Kidney tubule cell (primary cell): ENCODE measurements at places on chromosomes 3 and 15.

DNA sequence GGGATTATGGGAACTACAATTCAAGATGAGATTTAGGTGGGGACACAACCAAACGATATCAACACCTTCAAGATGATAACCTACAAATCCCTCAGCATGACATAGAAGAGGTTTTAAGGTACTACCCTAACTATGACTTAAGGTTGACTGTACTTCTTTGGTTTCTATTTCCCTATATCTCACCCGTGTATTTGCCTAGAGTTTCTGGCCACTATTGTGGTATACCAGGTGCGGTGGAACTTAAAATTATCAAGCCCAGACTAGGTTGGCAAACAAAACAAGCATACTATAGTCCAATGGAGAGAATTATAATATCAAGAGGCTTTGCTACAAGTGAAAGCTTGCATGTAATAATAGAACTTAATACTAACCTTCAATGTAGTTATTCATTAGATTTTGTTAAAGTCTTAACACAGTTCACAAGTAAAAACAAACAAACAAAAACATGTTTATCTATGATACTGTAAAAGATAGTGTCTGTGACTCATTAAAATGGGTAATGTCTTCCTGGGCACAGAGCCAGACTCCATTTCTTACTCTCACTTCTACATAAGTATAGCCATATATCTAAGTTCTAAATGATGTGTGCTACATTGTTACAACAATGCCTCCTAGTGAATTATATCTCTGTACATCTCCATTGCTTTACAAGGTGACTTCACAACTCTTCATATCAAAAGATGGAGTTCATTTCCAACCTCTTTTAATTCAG is 479.1 kb downstream of the ZBBX start:
- no peak for DNase-seq

GRCh38 chr3:38521391-38521987 is 25.3 kb downstream of the EXOG start:
- DNase-seq: peak; percentile 73

DNA sequence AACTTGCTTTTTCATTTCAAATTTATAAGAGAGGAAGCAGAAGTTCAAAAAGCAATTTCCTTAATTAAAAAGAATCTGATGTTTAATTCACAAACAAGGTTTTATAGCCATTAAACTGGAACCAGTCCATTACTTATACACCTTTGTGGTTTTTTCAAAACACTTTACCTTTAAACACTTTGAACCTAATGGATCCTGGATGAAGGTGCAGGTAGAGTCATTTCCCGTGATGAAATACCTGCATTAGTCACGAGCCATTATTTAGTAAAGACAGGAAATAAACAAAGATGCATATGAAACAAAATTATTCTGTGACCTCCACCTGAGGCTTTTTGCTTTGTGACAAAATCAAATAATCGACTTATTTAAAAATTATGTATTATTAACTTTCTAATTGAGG is 341.7 kb upstream of the UBE2E2 start:
- DNase-seq: peak; percentile 37

DNA sequence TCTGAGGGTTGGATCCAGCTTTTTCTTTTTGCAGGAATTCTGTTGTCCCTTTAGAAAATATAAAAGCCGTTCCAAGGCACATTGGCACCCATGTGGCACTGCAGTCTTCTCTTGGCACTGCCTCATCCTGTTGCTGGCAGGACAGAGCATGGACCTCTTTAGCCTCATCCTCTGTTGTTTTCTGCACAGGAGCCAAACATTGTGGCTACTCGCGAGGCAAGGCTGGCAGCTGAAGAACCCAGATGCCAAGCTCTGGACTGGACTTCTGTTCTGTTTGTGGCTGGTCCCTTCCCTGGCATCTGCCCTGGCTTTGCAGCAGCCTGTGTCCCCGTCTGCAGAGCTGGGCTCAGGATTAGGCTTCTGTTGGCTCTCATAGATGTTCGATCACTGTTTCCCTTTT is 224.7 kb upstream of the TBC1D5 start:
- DNase-seq: no peak

DNA sequence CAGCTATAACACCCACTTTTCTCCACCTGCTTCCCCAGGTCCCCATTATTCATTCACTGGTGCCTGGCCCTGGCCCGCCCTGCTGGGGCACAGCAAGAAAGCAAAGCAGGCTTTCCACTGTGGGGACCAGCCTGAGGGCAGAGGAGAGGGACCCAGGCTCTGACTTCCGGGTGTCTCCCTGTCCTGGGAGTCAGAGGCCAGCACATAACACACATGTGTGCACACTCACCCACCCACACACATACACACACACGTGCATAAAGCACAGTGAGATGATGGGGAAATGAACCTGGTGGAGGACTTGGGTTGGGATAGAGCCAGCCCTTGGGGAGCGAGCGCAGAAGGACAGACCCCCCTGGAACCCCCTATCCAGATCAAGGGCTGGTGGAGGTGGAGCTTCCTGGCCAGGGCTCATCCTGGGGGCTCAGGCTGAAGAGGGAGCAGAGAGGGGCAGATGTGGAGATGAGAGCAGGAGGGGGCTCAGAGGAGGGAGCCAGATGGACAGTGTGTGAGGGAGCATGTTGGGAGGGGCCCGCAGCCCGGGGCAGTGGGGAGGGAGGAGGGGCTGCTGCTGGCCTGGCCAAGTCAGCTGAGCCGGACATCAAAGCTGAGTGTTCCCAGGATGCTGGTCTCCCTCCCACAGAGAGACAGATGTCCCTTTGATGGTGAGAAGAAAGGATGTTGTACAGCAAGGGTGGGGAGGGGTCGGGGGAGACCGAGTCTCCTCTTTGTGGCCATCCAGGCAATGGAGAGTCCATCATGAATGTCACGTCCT is 78.2 kb downstream of the LINGO1 start:
- DNase-seq: no peak

DNA sequence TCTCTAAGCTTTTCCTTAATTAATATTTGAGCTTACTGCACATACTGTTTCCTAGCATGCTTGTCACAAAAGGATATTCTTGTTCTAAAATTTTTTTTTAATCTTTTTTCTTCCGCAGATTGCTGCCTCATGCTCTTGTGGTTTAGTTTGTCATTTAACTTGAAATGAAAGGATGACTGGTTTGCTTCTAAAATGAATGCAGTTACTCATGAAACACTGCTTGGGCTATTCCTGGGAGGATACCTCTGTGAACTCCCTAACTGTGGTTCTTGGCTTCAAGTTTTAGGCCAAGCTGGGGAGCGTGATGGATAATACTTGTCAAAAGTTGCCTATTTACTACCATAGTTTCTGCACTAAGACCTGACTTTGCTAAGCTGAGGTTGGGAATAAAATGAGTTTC is 64.0 kb downstream of the USP13 start:
- peak; percentile 87 for DNase-seq

DNA sequence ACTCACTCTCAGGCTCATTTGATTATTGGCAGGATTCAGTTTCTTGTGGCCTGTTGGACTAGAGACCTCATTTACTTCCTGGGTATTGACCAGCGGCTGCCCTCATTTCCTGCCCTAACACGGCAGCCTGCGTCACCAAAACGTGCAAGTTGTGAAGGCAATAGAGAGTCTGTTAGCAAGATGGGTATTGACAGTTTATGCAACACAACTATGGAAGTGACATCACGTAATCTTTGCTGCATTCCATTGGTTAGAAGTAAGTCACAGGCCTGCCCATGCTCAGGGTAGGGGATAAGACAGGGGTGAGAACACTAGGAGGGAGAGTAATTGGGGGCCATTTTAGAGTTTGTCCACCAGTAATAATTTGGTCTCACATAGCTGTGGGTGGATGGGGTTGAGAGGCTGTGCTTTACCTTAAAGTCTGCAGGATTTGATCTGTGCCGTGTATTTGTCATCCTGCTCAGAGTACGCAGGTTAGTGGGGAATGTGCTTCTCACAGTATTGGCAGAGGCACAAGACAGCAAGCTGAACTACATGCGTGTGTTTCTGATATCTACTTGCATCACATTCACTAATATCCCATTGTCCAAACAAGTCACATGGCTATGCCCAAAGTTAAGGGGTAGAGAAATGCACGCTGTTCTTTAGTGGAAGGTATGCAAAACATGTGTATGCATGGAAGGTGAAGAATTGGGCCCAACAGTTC is 83.3 kb downstream of the EDEM1 start:
- DNase-seq: no peak

- DNase-seq: no peak
Measured at GRCh38 chr15:77068633-77069032, 2.3 kb downstream of the TSPAN3 start.

GRCh38 chr3:137514853-137515252 is 249.3 kb upstream of the SOX14 start:
- no peak for DNase-seq

- DNase-seq: no peak
Measured at GRCh38 chr3:50319894-50320625, 2.5 kb downstream of the HYAL2 start.

DNA sequence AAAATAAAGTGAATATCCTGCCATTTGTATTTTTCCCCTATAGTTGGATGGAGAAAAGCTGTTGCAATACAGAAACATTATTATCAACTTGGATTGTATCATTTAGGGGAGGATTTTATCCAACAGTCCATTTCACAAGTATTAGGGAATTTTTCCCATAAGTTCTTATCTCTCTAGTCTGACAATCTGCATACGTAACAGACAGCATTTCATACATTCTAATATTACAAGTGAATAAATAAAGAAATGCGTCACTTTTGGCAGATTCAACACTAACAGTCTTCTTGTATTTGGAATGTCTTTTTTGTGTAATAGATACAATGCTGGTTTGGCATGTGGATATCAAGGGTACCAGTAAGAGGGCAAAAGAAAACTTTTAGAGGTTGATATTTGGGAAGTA is 795.3 kb upstream of the ARRDC4 start:
- no peak for DNase-seq

- peak; percentile 20 for DNase-seq
Measured at GRCh38 chr3:167941234-167941995, 154.3 kb downstream of the GOLIM4 start.

DNA sequence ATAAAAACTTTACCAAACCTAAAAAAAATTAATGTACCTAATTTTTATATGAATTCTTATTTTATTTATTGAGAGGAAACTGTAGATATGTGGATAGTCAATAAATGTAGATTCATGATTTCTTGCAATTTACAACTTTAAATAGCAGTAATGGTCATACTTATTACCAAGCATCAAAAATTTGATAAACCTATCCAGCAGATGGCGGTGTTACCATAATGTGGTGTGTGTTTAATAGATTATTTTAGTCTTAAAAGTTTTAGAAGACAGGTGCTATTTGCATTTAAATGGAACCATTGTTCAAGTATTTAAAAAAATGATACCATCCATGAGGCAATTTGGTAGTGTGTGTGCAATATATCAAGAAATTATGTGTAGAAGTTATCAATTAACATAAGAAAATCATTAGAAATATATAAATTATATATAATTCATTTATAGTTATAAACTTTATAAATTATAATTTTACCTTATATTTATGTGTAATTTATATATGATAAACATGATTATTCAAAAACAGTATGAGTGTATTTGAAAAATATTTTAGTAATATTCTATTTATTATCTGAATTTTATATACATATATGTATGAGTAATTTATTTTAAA is 176.0 kb upstream of the BCHE start:
- DNase-seq: peak; percentile 50

DNA sequence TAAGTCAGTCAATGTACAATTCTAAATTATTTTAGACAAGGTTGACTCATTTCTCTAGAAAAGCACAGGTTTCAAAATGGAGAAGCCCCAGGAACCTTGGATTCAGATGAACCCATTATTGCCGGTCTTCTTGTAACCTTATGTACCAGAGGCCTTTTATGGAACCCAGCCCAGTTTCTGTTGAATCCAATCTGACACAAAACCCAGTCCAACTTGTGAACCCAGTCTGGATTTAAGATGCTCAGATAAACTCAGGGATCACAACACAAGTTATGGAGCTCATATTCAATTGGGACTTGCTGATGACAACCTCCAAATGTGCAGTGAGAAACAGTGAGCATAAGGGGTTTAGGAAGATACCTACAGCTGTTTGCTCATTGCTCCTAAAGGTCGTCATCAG is 16.4 kb upstream of the B4GALT4 start:
- DNase-seq: no peak

GRCh38 chr15:39330061-39330460 is 250.8 kb upstream of the THBS1 start:
- no peak for DNase-seq

DNA sequence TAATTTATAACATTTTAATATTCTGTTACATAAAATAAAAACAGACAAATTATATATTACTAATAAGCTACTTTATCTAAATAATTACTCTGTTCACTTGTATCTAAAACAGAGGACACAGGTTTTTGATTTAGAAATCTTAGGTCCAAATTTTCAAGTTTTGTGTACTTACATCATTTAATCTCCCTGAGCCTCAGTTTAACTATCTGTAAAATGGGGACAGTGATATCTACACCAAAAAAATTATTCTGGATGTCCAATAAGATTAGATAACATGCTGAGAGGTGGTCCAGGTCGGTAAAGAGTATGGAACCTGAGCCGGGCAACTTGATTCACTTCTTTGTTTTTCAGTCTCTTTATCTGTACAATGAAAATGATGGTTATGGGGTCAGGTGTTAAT is 263.8 kb upstream of the CDIN1 start:
- no peak for DNase-seq

DNA sequence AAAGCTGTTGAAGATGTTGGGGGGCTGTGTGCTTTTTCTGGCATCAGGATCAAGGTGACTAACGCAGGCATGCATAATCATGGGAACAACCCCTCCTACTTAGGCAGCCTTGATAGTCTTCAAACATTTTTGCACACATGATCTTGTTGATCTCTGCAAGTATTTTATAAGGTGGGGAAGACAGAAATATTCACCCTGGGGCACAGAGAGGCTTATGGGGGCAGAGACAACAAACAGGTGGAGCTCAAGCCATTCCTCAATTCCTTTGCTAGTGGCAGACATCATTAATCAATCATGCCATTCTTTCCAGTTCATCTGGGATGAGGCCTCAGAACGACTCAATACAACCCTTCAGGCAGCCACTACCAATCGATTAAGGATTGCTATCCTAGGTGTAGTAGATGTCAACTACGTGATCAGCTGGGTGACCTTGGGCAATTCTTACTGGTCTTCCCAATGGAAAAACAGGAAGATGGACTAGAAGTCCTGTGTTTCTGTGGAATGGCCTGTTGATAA is 110.3 kb upstream of the SMAD3 start:
- DNase-seq: peak; percentile 25

GRCh38 chr3:172247525-172248274 is 200.6 kb downstream of the GHSR start:
- DNase-seq: peak; percentile 33

DNA sequence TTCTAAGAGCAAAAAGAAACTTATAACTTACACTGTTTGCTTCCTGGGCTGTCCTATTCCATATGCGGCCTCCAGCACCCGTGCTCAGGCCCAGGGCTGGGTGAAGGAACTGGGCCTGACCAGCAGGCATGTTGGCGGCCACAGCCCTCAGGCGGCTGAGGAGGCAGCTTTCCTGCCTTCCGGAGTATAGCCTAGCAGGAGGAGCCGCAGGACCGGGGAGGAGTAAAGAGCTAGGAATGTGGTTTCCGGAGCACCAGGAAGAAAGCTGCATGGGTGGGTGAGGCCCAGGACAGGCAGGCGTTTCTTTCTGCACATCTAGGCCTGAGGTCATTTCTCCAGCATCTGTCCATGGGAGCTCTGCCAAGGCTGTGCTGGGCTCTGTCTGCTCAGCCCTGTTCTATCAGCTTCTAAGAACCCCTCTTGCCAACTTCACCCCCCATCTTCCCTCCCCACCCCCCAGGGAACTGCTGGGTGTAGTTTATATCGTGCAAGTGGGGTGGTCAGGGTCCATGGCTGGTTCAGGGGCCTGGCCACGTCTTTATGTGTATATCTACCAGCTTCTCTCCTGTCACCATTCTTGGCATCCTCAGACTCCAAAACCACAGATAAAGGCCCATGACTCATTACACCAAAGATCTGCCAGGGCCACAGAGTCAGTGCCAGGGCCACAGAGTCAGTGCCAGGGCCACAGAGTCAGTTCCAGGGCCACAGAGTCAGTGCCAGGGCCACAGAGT is 7.8 kb upstream of the KIF7 start:
- DNase-seq: peak; percentile 64
